ENCODE measurements at places on chromosomes 6 and 20.

DNA sequence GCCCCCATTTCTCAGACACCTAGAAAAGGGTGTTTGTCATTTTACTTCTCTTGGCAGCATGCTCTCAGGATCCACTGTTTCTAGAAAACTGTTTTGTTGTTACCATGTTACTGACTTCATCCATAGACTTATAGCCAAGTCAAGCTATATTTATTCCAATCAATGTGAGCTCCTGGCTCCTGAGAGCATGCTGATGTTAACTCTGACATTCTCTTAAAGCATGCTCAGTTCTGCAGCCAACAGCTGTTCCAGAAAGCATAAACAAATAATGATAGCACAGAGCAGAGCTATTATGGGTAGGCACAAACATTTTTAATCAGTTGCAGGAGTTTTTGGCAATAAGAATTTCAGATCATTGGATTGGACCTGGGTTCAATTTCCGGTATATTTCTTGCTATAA, 92.4 kb upstream of the CEP85L start:
- no peak for DNase-seq

- peak; percentile 39 for DNase-seq
Observed at GRCh38 chr20:37901240-37901639, 1.7 kb upstream of the VSTM2L start.

DNA sequence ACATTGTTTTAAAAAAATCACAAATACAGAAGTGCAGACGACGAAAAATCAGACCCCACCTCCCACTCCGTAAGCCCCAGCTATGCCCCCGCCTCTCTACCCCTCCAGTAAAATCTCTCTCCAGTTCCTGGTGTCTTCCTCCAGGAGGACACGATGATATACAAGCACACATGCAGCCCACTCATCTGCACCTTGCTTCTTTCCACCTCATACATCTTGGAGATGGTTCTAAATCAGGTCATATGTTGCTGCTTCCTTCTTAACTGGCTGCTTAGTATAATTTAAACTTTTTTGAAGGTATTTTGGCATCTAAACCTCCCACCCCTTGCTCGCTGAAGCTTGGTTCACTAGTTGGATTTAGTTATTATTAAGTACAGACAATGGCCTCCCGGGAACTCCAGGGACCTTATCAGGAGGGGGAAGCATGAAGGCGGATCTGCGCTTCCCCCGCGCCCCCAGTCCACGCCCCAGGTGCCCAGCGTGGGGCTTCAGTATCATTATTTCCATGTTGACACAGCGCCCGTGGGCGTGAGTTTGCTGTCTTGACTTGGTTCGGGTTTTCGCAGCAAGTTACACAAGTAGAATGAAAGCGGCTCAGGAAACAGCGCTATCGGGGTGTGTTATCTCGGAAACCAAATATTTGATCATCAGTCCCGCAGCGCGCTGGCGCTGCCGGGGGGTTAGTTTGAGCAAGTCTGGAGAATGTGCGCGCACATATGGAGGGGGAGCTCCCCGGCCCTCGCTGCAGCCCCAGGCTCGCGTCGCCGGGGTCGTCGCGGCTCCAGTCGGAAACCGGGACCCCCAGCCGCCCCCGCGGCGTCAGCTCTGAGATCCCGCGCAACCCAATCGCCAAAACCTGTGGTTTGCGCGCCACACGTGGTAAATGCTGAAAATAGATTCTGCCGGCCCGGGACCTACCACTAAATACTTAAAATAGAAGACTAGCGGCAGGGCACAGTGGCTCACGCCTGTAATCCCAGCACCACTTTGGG, 2.3 kb downstream of the BMP7 start:
- peak; percentile 11 for DNase-seq

GRCh38 chr6:69933239-69933638, 66.9 kb downstream of the COL19A1 start:
- DNase-seq = peak; percentile 52

DNA sequence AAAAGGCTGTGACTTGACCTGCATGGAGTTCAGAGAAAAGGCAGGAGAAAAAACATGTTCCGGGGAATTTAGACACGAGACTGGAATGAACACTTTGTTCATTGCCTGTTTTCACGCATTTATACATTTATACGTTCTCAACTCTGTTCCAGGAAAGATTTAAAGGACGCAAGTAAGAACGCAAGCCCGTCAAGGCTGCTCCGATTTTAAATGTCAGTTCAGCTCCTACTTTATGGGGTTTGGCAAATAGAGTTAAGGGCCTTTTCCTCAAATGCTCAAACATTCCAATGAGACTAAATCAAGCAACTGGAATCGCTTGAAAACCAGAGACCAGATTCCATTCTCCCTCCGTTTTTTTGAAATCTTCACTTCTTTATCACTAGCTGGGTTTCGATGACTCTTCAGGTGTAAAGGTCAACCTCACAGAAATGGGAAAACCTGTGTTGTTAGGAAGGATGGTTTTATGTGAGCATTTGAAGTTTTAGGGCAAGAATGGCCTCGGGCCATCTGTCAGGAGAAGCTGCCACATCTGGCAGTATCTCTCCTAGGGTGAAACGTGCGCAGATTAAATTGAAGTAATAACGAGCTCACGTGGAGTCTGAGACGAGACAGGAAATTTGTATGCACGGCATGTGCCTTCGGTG, 24.9 kb downstream of the TTLL2 start:
- DNase-seq = no peak

DNA sequence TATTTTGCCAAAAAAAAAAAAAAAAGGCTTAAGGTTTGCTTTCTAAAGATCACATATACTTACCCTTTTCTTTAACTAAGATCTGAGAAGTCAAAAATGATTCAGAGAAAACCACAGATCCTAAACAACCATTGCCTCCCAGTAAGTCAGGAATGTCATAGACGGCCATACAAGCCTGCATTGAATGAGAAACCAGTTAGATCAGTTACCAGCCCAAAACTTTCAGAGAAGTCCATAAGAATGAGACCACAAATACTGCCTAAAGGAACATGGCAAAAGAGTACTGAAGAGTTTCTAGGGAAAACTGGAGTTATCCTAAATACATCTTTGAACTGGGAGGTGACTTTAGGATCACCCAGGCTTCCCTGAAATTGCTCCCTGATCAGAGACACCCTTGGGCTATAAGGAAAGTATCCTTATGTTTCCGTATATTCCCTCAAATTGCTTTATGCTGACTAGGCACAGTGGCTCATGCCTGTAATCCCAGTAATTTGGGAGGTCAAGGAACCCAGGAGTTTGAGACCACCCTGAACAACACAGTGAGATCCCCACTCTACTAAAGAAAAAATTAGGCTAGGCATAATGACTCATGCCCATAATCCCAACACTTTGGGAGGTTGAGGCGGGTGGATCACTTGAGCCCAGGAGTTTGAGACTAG, 79.4 kb upstream of the SLC4A11 start:
- DNase-seq = peak; percentile 25

DNA sequence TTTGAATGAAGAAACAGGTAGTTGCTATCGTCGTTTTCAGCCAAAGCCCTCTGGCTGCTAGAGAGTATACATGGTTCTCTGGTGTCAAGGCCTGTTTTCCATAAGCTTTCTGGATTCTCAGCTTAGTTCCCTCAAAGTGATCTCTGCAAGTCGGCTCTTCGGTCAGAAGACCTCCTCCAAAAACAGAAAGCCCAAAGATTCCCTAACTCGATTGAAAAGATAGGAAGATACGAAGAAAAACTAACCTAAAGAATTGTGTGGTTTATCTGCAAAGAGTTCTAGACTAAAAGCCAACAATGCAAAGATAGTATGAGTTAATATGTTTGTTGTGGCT, 545 bp upstream of the ASCC3 start:
- peak; percentile 24 for DNase-seq

GRCh38 chr6:148446681-148447080, 104.0 kb downstream of the SASH1 start:
- DNase-seq = no peak

DNA sequence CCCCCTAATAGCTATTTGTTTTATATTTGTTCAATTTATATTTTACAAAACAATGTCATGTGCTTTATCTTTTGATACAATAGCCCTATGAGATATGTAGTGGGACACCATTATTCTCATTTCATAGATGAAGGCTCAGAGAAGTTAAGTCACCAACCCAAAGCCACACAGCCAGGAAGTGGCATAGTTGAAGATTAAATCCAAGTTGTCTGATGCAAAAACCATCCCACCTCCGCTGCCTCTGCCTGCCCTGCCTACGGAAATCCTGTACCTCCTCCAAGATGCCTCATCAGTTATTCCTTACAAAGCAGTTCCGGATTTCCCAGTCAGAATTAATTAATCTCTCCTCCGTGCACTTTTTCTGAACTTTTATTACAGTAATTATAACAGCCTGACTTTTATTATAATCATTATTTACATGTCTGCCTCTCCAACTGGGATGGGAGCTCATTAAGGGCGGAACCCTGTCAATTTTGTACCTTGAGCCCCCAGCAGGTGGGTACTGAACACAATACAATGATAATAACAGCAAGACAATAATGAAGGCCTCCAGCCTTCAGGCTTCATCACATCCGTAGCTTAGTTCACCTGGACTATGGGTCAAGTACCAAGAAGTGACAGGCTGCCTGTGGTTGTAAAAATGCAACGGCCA, 54.7 kb downstream of the LRFN2 start:
- DNase-seq = no peak

DNA sequence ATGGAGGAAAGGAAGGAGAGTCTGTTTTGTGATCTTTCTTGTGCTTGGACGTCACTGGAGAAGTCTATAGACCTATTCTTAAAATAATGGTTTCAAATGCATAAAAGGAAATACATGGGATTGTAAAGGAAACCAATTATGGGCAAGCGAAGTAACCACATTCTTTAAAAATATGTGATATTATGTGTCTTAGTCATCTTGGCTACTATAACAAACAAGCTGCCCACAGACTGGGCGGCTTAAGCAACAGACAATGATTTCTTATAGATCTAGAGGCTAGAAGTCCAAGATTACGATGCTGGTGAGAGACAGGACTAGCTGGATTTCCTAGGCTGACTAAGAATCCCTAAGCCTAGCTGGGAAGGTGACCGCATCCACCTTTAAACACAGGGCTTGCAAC, 49.4 kb upstream of the CD83 start:
- peak; percentile 88 for DNase-seq

DNA sequence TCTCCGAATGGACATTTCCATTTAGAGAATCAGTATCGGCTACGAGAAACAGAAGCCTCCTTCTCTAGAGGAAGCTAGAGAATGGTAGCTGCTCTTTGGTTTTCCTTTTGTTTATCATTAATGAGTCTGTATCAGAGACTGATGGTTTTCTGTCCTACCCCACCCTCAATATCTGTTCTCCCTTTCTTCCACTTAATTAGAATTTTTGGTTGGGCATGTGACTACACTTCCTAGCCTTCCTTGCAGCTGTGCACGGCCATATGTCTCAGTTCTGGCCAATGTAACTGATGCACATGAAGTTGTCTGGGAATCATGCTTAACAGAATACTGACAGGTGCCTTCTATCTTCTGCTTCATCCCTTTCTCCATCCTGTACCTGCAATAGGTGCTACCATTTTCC, 19.0 kb downstream of the RNF24 start:
- DNase-seq = no peak

GRCh38 chr6:12485226-12485764, 195.1 kb downstream of the EDN1 start:
- DNase-seq = no peak

GRCh38 chr6:101537753-101538316, 144.3 kb downstream of the GRIK2 start:
- peak; percentile 16 for DNase-seq

DNA sequence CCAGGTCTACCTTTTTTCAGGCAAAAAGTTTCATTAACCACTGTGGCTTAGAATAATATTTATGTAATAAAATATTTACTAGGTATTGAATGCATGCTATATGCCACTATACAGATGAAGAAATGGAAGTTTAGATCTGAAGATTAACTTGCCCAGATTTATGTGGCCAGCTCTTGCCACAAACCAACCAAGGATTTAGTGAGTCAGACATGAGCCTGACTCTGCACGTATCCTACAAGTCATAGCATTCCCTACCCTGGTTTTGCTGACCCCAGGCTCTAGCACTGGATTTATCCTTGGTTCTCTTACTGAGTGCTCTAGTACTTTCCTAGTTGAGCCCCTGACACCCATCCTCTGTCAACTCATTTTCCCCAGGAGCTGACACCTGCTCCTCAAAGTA, 75.4 kb downstream of the ANKEF1 start:
- no peak for DNase-seq

- DNase-seq = peak; percentile 83
Observed at GRCh38 chr6:168326294-168327261, 7.0 kb upstream of the DACT2 start.
